ENCODE measurements at places on chromosomes 7 and 10. TPM values are rescaled to one million over a fixed set of nuclear protein-coding genes. Genes with fewer than 3 reads are reported as not detected.

FAM25A gene
- total RNA-seq, result 16.3 TPM

OPN1SW gene
- total RNA-seq, result not detected

RASA4B gene
- 6.7 TPM for total RNA-seq

PON3 gene
- 11.2 TPM for total RNA-seq

DNAJC12 gene
- total RNA-seq, result 2.7 TPM

SNCG gene
- 7.1 TPM for total RNA-seq

EPHB4 gene
- 54.6 TPM for total RNA-seq

PAX4 gene
- total RNA-seq, result not detected

LIPJ gene
- total RNA-seq, result 0.49 TPM

VSTM4 gene
- 40.5 TPM for total RNA-seq

CRHR2 gene
- total RNA-seq, result 0.20 TPM

ZNF425 gene
- 2.4 TPM for total RNA-seq

HIBADH gene
- total RNA-seq, result 36.1 TPM

IGFBP3 gene
- total RNA-seq, result 211 TPM

KCNMA1 gene
- total RNA-seq, result 11.7 TPM

ZPBP gene
- not detected for total RNA-seq

AMZ1 gene
- 0.30 TPM for total RNA-seq

KAZALD1 gene
- 17.7 TPM for total RNA-seq

SPDYE11 gene
- total RNA-seq, result 0.10 TPM

CLIP2 gene
- total RNA-seq, result 19.3 TPM

PTF1A gene
- not detected for total RNA-seq

NEUROD6 gene
- 0.30 TPM for total RNA-seq

RSPH10B2 gene
- total RNA-seq, result 0.30 TPM

NPFFR1 gene
- 0.59 TPM for total RNA-seq

IFIT1B gene
- 4.9 TPM for total RNA-seq

LRRC18 gene
- 0.39 TPM for total RNA-seq

HYAL4 gene
- total RNA-seq, result not detected

HELLS gene
- 35.5 TPM for total RNA-seq

TMEM213 gene
- not detected for total RNA-seq

ADO gene
- 15.6 TPM for total RNA-seq

LEP gene
- 0.59 TPM for total RNA-seq

SPDYE5 gene
- total RNA-seq, result not detected

OR2A5 gene
- total RNA-seq, result not detected

SYCE1 gene
- not detected for total RNA-seq

PALD1 gene
- 8.6 TPM for total RNA-seq

PARD3 gene
- 72.5 TPM for total RNA-seq

GPC2 gene
- 3.9 TPM for total RNA-seq

EVX1 gene
- total RNA-seq, result not detected

NOS3 gene
- total RNA-seq, result 3.5 TPM

FLNC gene
- total RNA-seq, result 106 TPM

SMO gene
- 28.8 TPM for total RNA-seq

GPNMB gene
- total RNA-seq, result 208 TPM

ZNF503 gene
- 5.6 TPM for total RNA-seq

CPA2 gene
- total RNA-seq, result not detected

EGFR gene
- total RNA-seq, result 45.7 TPM

ZNF365 gene
- total RNA-seq, result 2.7 TPM

SFTPD gene
- total RNA-seq, result not detected

MYOZ1 gene
- 122 TPM for total RNA-seq

LOXL4 gene
- 5.0 TPM for total RNA-seq

Measured in skin of body (tissue), 3 donors.